ENCODE measurements at places on chromosomes 3 and 15. TPM values are rescaled to one million over a fixed set of nuclear protein-coding genes. Genes with fewer than 3 reads are reported as not detected.

The DUOXA2 gene
- not detected for total RNA-seq

The GREM1 gene
- total RNA-seq = not detected

DNA sequence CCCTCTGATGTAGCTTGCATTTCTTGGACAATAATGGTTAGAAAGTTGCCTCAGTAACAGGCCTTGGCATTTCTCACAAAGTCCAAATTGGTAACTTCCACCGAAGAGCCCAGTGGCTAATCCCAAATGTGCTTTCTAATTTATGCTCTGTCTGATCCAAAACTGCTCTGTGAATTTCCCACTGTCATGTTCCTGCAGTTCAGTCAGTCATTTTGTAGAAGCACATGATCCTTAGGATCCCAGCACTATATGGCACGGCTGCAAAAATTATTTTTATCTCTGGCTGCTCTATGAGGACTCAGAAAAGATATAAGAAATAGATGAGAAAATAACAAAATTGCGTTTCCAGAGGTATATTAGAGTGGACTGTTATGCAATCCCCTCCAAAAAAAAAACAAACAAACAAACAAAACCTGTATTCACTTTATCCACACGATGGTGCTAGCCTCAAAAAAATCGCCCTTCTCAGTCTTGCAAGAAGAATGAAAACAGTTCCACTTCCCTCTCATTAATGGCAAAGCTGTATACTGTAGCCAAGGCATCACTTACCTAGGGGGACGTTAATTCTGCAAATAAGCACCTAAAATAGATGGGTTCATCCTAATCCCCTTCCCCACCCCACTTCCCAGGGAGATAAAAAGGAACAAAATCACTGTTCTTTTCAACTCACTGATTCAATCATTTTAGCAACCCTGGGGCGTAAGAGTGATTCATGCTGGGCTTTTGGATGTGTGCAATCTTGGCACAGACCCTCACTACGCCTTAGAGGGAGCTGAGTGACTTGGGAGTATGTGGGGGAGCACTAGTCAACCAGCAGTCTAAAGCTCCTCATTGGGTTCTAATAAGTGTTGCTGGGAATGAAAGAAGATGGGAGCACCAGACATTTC lies 61.3 kb downstream of the TMCO5A start:
- DNase-seq = no peak

- DNase-seq = no peak
These were observed 164.5 kb downstream of the TNIK start for GRCh38 chr3:171295484-171296373.

DNA sequence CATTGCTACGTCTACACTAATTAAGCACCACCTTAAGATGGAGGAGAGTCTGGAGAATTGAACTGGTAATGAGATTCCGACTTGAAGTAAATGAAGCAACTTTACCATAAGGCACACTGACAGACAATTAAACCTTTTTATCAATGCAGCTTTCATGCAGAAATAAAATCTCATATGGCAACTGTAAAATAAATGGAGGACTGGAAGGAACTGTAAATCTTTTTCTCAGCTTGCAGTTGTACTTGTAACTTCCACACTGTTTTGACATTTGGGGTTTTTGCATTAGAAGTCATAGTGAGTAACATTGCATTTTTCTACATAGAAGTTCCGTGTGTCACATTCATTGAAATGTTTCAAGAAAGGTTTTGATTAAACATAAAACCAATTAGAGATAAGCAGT lies 705.3 kb downstream of the NLGN1 start:
- DNase-seq = no peak

GRCh38 chr3:131067983-131068382 lies 41.3 kb downstream of the NEK11 start:
- DNase-seq = no peak

DNA sequence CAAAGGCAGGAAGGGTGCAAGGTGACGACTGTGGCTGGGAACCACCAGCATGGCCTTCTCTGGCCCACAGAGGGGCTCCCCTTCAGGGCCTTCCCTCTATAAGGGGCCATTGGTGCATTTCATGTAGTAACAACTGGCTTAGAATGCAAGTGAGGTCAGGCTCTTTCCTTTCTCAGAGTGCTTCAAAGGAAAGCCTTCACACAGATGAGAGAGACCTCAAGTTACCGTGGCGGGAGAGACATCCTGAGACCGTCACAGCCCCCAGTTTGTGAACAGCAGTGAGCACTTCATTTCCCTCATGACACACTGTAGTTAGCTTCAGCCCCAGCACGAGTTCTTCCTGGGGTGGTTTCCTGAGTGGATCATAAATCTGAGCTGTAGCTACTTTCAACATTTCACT lies 96.6 kb upstream of the LIMD1 start:
- no peak for DNase-seq

GRCh38 chr3:164890061-164890460 lies 188.2 kb downstream of the SI start:
- DNase-seq = no peak
